NCI-H1105 treated with DMSO at 0.1 percent for 48 hours (cell line): ENCODE measurements at places on chromosomes 2 and 18.

DNA sequence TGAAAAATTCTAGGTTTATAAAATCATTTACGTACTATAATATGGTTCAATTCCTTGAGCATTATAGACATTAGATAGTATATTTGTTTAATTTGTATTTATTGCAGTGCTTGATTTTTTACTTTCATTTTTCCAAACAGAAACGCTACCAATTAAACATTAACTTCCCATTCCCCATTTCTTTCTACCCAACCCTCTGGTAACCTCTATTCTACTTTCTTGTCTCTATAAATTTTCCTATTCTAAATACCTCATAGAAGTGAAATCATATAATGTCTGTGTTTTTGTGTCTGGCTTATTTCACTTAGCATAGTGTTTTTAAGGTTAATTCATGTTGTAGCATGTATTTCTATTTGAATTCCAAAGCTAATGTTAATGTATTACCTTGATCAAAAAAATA lies 11.6 kb upstream of the SLC39A10 start:
- no peak for DNase-seq

- no peak for DNase-seq
Observed at GRCh38 chr2:42970151-42970550, 177.8 kb upstream of the HAAO start.

- DNase-seq: no peak
Observed at GRCh38 chr2:17580319-17580715, 39.8 kb downstream of the VSNL1 start.

DNA sequence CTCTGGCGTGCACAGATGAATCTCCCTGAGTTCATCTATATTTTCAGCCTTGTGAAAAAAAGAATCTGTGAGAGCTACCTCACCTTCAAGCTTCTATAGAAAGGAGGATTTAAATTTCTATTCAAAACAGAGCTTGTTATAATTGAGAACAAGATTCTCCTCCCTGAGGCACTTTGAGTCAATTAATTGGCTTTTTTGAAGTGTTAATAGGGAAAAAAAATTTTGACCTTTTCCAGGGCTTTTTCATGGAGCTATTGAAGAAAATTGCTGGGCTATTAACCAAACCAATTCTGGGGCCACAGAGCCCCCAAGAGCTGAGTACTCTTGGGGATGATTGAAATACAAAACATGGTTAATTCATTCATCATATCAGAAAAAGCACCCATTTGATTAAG lies 225.1 kb downstream of the CMPK2 start:
- DNase-seq: no peak

- DNase-seq: no peak
Observed at GRCh38 chr2:143719406-143719805, 590.2 kb downstream of the ARHGAP15 start.

DNA sequence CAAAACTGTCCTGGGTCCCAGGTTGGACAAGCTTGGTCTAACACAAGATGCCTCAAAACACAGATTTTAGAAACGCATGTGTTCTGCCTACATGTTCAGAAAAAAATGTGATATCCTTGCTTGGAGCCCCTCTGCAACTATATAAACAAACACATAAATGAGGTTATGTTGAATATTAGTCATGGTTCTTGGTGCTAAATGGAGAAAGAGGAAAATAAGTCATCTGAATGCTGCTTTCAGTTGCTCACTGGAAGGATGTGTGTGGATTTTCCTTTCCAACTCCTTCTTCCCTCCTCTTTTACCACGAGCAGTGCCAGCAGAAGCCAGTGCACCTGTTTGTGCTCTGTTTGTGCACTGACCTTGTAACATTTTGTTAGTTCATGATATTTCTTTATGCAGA lies 85.3 kb downstream of the PIEZO2 start:
- DNase-seq: no peak

GRCh38 chr18:48632676-48633257 lies 93.9 kb downstream of the CTIF start:
- no peak for DNase-seq

- DNase-seq: no peak
Observed at GRCh38 chr2:9086465-9086864, 83.0 kb upstream of the MBOAT2 start.

GRCh38 chr2:39975476-39976020 lies 196.5 kb upstream of the THUMPD2 start:
- no peak for DNase-seq

- DNase-seq: no peak
Observed at GRCh38 chr2:1660656-1661640, 83.4 kb downstream of the PXDN start.

DNA sequence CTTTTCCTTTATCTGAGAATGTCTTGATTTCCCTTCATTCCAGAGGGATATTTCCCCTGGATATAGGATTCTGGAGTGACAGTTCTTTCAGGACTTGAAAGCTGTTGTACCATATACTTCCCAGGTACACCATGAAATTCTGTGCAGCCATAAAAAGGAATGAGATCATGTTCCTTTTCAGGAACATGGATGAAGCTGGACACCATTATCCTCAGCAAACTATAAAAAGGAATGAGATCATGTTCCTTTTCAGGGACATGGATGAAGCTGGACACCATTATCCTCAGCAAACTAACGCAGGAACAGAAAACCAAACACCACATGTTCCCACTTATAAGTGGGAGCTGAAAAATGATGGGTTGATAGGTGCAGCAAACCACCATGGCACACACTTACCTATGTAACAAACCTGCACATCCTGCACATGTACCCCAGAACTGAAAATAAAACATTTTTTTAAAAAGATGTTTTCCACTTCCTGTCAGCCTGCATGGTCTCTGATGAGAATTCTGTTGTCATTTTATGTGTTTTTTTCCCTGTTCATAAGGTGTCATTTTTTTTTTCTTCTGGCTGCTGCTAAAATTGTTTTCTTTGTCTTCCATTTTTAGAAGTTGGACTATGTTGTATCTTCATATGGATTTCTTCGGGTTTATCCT lies 133.3 kb downstream of the DNAH6 start:
- no peak for DNase-seq
